Sciatic nerve (tissue), 2 donors: ENCODE measurements at places on chromosomes 6 and 20. TPM values are rescaled to one million over a fixed set of nuclear protein-coding genes. Genes with fewer than 3 reads are reported as not detected.

HCRTR2 gene
- total RNA-seq: not detected

APOM gene
- total RNA-seq: 0.53 TPM

LZTS3 gene
- total RNA-seq: 10.5 TPM

SIRPA gene
- total RNA-seq: 55.5 TPM

ETV7 gene
- 6.7 TPM for total RNA-seq

CLPSL1 gene
- not detected for total RNA-seq

WASF1 gene
- 9.6 TPM for total RNA-seq
